ENCODE measurements at places on chromosomes 2 and 18.
A peak's percentile ranks its signal among the peaks of the same experiment; 100 is the strongest.

DNA sequence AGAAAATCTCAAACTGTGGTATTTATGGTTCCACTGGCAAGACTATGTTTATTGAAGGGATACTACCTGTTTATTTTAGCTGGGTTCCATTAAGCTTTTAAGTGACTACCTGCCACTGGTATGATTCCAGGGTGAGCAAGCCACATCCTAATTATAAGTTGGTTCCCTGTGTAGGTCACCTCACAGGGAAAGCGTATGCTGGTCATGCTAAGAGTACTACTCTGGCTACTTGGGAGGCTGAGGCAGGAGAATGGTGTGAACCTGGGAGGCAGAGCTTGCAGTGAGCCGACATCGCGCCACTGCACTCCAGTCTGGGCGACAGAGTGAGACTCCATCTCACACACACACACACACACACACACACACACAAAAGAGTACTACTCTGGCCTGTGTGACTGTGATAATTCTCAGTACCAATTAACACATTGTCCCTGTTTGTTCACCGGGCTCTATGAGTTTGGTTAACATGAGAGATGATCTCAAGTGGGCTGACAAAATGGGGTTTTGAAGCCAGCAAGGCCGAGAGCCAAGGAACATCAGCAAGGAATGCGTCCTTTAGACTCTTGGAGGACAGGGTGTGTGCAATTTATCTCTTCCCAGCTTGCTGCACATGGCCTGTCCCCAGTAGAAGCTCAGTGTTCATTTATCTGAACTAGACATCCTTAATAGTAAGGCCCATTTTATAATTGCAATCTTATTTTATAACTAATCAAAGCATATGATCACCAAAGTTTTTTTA lies 15.2 kb upstream of the ITSN2 start:
- no peak for DNase-seq

- no peak for DNase-seq
These were observed 326.3 kb upstream of the ETAA1 start for GRCh38 chr2:67070826-67071225.

DNA sequence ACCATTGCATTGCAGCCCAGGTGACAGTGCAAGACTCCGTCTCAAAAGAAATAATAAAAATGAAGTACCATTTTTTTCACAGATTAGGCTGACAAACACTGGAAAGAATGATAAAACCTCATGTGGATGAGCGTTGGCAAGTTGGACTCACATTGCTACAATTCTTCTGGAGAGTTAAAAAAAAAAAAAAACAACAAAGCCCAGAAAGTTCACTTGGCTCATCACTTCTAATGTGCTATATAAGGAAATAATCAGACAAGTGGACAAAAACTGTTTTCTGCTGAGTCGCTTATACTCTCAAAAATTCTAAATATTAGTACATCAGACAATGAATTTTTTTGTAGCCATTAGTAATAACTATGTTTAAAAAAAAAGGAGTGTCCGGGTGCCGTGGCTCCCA lies 38.4 kb downstream of the PKP4 start:
- DNase-seq, result peak; percentile 74

GRCh38 chr18:52339891-52340371 lies at the start of gene DCC:
Gene DCC, plus strand, starts transcription at chr18:52340197. Its CDS starts 591 bp downstream, at chr18:52340788.
- no peak for DNase-seq

DNA sequence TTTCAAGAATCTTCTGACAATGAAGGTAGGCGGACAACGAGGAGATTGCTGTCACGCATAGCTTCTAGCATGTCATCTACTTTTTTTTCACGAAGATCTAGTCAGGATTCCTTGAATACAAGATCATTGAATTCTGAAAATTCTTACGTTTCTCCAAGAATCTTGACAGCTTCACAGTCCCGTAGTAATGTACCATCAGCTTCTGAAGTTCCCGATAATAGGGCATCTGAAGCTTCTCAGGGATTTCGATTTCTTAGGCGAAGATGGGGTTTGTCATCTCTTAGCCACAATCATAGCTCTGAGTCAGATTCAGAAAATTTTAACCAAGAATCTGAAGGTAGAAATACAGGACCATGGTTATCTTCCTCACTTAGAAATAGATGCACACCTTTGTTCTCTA lies 35.8 kb downstream of the MARCHF7 start:
- no peak for DNase-seq

GRCh38 chr2:3535467-3535793 lies 16.1 kb upstream of the ADI1 start:
- no peak for DNase-seq

GRCh38 chr18:77013811-77014521 lies 118.6 kb downstream of the MBP start:
- no peak for DNase-seq

DNA sequence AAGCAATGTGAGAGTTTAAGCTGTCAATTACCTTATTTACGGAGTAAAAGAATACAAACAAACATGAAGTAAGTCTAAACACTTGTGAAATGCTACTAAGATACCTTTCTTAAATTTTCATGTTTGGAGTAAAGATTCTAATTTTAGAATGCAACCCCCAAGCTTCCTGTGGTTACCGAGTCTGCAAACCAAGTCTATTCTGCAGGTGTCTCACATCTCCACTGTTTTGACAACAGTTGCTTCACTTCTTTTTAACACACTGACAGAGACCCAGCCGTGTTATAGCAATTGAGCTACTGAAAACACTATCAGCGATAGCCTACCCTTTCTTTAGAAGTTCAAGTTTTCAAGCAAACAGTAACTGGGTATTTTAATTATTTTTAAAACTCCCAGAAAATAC lies 608.3 kb downstream of the ERBB4 start:
- no peak for DNase-seq

DNA sequence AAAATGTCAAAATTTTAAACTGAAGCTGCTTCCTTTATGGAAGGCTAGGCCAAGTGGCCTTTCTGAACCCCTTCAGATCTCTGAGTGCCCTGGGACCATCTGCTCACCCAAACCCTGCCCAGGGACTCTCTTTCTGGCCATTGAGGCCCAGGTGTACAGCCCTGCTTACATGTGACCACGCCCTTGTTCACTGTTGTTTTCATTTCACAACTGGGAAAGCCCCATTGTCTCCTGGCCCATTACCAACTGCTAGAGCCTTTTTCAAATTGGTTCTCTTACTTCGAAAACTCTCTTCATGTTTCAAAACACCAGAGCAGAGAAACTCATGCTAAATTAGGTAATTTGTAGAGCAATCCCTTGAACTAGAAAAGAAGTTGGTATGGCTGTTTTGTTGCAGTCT lies 219.5 kb upstream of the TANK start:
- no peak for DNase-seq

- no peak for DNase-seq
These were observed 118.0 kb downstream of the METTL8 start for GRCh38 chr2:171315781-171316180.

- DNase-seq, result no peak
These were observed 47.6 kb downstream of the BCL11A start for GRCh38 chr2:60505880-60506260.

DNA sequence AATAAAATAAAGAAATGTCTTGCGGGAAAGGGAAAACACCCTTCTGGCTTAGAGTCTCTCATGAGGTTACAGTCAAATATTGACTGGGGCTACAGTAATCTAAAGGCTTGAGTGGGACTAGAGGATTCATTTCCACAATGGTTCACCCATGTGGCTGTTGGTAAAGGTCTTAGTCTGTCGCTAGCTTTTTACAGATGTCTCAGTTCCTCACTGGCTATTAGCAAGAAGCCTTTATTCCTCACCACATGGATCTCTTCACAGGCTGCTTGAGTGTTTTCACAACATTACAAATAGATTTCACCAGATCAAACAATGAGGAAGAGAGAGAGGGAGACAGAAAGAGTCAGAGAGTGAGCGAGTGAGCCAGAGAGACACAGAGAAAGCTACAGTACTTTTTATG lies 8.3 kb upstream of the ZC3H15 start:
- no peak for DNase-seq

GRCh38 chr2:105597806-105598803 lies 146.6 kb upstream of the NCK2 start:
- DNase-seq, result no peak

Measured in GM04503 (cell line).